ENCODE measurements at places on chromosomes 3 and 15.

DNA sequence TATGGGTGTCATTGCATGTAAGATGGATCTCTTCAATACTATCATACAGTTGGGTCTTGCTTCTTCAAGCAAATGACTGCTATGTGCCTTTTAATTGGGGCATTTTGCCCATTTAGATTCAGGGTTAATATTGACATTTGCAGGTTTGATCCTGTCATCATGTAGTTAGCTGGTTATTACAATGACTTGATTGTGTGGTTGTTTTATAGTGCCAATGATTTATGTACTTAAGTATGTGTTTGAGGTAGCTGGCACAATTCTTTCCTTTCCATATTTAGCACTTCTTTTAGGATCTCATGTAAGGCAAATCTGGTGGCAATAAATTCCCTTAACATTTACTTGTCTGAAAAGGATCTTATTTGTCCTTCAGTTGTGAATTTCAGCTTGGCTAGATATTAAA, 267.5 kb downstream of the VGLL3 start:
- no peak for DNase-seq

DNA sequence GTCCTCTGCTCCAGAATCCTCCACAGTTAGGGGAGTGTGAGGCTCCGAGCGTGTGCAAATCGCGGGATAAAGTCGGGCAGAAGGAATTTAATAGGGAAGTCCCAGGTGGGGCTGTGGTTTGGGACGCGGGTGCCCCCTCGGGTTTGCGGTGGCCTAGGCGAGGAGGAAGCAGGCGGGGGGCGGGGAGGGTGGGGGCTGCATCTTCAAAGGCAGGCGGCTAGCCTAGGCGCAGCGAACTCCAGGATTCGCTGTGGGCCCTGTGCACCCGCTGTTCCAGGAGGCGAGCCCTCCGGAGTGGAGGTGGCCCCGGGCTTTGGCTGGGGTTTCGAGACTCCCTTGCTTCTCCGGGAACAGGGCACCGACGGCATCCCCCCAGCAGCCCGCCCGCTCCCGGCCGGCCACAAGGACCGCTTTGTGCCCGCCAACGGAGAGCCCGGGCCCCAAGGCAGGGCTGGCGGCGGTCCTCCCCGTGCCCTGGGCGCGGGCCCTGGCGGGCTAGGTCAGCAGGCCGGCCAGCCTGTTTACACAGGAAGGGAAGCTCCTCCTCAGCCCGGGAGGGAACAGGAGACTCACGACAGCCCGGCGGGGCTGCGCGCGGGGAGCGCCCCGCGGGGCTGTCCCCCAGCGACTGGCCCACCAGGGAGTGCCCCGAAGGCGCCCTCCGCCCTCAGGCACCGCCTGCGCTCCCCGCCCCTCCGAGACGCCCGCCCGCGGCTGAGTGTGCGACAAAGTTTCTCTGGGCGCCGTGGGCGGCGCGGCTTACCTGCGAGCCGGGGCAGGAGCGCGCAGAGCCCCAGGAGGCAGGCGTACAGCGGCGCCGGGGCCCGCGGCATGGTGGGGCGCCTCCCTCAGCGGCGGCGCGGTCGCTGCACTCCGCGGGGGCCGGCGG, 753 bp downstream of the ITGB5 start:
- DNase-seq = no peak

DNA sequence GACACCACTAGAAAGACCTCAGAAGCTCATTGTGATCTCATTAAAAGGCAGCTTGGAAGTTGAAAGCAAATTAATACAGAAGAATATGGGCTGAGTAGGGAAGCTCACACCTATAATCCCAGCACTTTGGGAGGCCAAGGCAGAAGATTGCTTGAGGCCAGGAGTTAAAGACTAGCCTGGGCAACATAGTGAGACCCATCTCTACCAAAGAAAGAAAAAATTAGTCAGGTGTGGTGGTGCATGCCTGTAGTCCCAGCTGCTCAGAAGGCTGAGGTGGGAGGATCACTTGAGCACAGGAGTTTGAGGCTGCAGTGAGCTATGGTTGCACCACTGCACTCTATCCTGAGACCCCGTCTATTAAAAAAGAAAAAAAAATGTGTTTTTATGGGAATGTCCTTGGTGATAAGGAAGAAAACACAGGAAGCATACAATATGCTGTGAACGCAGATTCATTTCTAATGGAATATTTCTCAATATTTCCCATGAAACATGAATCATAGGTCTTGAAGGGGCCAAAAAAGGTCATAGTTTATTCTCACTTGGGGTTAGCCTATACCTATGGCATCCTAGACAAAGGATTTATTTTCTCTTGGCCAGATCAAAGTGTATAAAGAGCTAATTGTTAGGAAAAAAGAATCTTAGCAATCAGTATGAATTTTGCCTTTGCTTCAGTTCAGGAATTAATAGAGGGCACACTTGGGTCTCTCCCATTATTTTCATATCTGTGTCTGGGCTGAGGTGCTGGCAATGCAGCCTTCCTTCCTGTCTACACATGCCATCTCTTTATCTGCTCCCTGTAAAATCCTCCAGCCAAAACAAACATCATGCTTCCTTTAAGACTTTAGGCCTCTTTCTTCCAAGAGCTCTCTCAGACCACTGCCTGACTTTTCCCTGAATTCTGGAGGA, 98.2 kb downstream of the FNDC3B start:
- no peak for DNase-seq

- no peak for DNase-seq
Measured at GRCh38 chr3:136380530-136380929, 130.4 kb downstream of the PCCB start.

GRCh38 chr3:172294223-172294806, 153.9 kb downstream of the GHSR start:
- no peak for DNase-seq

DNA sequence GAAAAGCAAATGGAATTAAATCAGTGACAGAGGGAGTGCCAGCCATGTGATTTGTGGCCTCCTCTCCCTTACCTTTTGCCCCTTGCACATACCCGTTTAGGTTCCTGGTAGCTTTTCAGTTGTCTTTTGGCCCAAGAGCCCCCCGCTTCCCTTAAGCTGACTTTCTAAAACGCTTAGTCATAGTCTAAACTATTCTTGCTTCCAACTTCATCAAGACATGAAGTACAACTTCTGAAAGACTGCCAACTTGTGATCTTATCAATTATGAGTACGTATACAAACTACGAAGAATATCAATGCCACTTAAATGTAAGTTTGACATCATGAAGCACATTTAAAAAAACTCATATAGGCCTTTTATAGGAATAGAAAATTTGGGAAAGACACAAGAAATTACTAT, 61.9 kb downstream of the EIF3J start:
- no peak for DNase-seq

- DNase-seq = no peak
Measured at GRCh38 chr15:40238532-40239403, at the start of gene PAK6. Gene PAK6, plus strand, starts transcription at chr15:40239063. Its CDS starts 25,723 bp downstream, at chr15:40264786.

DNA sequence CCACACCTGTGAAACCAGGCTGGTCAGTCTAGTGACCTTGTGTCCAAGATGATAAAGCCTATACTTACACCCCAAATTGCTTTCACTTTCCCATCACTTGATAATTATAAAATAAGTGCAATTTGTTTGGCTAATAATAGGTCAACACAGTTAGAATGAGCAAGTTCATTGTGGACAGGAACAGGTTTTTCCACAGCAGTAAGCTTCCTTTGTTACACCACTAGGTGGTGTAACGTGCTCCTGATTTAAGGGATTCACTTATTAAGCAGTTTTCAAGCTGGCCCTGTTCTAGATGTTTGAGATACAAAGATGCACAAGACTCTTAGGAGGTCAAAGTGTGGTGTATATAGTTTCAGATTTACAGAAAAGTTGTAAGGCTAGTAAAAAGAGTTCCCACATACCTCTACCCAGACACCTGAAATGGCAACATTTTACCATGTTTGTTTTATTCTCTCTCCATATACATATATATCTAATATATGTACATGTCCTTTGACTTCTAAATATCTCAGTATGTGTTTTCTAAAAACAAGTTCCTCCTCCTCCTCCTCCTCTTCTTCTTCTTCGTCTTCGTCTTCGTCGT, 6.8 kb upstream of the MFSD1 start:
- DNase-seq = no peak

Data from activated T-helper 1 cell treated with Interleukin-2 at 50 U/mL for 16 hours (primary cell).